ENCODE measurements at places on chromosomes 7 and 10.

- DNase-seq: no peak
Observed at GRCh38 chr7:80403686-80404241, 108.1 kb downstream of the GNAT3 start.

GRCh38 chr7:82469207-82469606 is 25.6 kb upstream of the CACNA2D1 start:
- no peak for DNase-seq

DNA sequence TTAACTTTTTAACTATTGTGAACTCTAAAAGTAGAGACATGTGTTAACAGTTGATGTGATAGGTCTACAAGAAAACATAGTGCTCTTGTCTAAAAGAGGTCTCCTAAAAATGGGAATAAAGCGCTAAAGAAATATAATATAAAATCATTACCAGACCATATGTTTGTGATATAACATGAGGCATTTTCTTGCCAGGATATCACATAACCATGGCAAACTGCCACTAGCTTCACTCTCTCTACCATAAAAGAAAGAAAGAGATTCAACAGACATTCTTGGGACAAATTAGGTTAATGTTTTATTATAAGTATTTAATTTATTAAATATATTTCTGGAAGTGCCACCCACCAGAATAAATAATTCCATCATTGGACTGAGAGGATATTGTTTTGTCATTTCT is 115.0 kb downstream of the TMEM26 start:
- no peak for DNase-seq

GRCh38 chr10:132652936-132653590 is 115.5 kb downstream of the INPP5A start:
- no peak for DNase-seq

DNA sequence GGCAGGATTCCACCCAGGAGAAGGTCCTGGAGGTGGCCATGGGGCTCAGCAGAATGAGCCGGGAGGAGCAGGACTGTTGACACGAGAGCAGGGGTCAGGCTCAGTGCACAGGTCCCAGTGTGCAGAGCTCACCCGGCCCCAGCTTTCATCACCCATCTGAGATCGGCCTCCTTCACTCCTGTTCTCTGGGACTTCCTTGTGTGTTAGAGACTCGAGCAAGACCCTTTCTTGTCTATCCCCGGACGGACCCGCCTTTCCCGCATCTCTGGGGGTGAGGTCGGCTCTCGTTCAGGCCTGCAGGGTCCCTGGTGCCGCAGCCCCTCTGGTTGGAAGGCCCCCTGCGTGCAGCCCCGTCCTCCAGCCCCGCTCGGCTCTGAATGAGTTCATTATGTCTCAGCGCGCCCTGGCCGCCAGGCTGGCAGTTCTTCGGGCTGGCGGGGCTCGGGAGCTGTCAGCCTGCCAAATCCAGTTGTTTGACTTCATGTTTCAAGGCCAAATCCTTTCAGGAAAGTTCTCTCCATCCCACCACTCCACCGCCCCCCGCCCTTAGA is 127.9 kb downstream of the LHPP start:
- DNase-seq: no peak

GRCh38 chr7:91634485-91635177 is 245.9 kb downstream of the MTERF1 start:
- no peak for DNase-seq

- no peak for DNase-seq
Observed at GRCh38 chr10:120436439-120437112, 20.5 kb upstream of the PLPP4 start.

- no peak for DNase-seq
Observed at GRCh38 chr10:76303682-76304316, 872.4 kb downstream of the LRMDA start.

DNA sequence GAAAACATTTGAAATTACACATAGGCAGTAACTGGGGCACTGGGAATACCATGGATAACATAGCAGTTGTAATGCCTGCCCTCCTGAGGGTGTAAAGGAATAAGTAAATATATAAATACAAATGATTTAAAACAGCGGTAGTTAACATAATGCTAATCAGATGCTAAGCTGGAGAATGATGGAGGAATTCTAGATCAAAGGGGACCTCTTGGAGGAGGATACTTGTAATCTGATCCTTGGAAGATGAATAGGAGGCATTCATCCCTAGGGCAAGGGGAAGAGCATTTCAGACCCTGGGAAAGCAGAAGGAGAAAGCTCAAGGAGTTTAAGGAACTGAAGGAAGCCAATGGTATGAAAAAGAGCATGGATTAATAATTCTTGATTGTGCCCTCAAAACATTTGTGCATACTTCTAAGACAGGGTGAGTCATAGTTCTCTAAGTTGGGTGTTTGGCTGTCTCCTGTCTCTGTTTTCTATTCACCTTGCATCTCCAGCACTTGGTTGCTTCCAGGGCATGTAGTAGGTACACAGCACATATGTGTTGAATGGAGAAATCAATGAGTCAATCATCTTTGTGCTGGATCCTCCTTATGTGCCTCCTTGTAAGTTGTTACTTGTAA is 54.8 kb upstream of the PLPP4 start:
- no peak for DNase-seq

- DNase-seq: no peak
Observed at GRCh38 chr10:72127571-72127970, 39.2 kb upstream of the SPOCK2 start.

- no peak for DNase-seq
Observed at GRCh38 chr7:17302575-17303142, 4.2 kb downstream of the AHR start.

Measured in esophagus squamous epithelium (tissue), 5 donors.